ENCODE measurements at places on chromosomes 2 and 18.

GRCh38 chr2:182824767-182825158, 41.7 kb downstream of the FRZB start:
- DNase-seq = no peak

DNA sequence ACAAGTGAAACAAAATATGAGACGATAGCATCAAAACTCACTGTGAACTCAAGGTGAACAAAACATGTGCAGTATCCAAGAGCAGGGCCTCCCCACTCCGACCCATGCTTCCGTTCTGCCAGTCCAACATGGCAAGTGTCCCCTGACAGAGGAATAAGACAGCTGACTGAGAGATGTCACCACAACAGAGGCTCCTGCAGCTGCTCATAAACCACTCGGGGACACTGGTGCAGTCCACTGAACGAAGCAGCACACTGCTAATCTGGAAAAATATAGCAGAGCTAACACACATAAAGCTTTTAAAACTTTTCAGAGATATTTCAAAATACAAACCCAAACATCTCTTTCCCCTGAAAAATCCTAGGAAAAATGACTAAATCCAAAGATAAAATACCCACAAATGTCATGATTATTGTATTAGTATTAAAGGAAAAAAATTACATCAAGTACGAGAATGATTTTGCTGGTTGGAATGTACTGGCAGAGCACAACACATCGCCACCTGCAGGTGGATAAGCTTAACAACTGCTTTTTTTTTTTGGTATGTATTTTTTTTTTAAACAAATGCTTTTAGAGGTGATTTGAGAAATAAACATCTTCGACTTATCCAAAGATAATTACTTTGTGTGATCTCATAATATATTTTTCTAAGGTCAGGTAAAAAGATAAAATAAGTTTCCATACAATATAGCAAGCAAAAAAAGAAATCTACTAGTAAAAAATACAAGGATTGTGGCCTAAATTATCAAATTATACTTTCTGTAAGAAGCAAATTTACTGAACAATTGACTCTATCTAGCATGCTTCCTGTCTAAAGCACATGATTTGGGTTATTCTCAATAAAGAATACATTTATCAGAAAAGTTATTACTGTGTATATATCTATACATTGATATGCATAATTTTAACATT, 18.6 kb downstream of the THADA start:
- DNase-seq = peak; percentile 26

DNA sequence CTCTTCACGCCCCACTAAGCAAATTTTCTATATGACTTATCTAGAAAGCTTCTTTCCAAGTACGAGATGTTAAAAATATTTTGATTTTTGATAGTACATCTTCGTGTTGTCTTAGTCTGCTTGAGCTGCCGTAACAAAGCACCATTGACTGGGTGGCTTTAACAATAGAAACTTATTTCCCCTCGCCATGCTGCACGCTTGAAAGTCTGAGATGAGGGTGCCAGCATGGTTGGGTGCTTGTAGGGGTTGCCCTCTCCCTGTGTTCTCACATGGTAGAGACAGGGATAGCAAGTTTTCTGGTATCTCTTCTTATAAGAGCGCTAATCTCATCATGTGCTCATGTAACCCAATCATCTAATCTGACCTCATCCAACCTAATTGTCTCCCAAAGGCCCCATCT, 106.2 kb downstream of the TANC1 start:
- no peak for DNase-seq

GRCh38 chr2:43729491-43730174, 44.2 kb upstream of the DYNC2LI1 start:
- no peak for DNase-seq

GRCh38 chr2:237497009-237497837, 10.2 kb downstream of the MLPH start:
- no peak for DNase-seq

All from skeletal muscle cell (primary cell).